ENCODE measurements at places on chromosomes 3 and 15.

- DNase-seq, result peak; percentile 76
These were observed at the start of gene ZNF502 for GRCh38 chr3:44712455-44713075. ZNF502 (plus strand) TSS chr3:44712660; CDS start chr3:44720262, 7,602 bp downstream.

GRCh38 chr3:40899286-40899712 is 300.0 kb upstream of the CTNNB1 start:
- no peak for DNase-seq

GRCh38 chr3:57385498-57385897 is 93.0 kb upstream of the ASB14 start:
- DNase-seq, result no peak

DNA sequence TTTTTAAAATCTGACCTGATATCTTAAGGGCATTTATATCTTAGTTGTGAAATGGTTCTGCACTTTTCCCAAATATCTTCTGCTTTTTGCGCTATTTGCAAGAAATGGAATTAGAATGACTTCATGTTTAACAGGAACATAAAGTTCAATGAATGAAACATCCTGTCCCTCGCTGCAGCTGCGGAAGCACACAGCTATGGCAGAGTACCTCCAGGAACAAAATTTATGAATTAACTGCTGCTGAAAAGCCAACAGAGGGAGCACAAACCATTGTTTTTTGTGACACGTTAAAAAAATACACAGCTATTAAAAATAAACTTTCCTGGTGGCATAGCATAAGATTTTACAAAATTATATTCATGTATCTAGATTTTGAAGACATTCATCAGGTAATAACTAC is 404.4 kb upstream of the MDFIC2 start:
- DNase-seq, result no peak

GRCh38 chr3:167148136-167148535 is 232.0 kb downstream of the ZBBX start:
- DNase-seq, result no peak

GRCh38 chr3:114143817-114144216 is 35.0 kb downstream of the DRD3 start:
- DNase-seq, result no peak

- no peak for DNase-seq
These were observed 50.4 kb downstream of the TCF12 start for GRCh38 chr15:56968821-56969220.

- no peak for DNase-seq
These were observed 134.3 kb downstream of the EDEM1 start for GRCh38 chr3:5321666-5322340.

- DNase-seq, result no peak
These were observed 159.4 kb upstream of the GBE1 start for GRCh38 chr3:81920816-81921215.

GRCh38 chr3:73029321-73029796 is 32.1 kb upstream of the EBLN2 start:
- no peak for DNase-seq

DNA sequence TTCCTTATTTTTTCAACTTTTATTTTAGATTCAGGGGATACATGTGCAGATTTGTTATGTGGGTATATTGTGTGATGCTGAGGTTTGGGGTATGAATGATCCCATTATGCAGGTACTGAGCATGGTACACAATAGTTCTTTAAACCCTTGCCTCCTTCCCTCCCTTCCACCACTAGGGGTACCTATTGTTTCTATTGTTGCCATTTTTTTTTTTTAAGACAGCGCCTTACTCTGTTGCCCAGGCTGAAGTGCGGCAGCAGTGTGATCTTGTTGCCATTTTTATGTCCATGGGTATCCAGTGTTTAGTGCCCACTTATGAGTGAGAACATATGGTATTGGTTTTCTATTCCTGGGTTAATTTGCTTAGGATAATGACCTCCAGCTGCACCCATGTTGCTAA is 117.3 kb upstream of the FAM3D start:
- DNase-seq, result no peak

GRCh38 chr15:32864051-32864450 is 146.2 kb downstream of the GREM1 start:
- DNase-seq, result no peak

DNA sequence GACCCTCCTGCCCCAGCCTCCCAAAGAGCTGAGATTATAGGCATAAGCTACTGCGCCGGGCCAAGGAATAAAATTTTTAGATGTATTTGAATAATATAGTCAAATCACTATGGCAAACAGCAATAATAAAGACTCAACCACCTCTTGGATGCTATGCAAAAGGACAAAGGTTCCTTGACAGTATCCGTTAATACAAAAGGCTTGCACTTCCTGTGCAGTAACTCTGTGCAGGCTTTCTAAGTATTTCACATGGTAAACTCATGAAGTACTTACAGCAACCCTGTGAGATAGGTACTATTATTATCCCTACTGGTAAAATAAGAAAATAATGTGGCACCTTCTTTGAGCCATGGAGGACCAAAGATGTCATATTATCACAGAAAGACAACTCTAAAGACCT is 86.8 kb downstream of the SHQ1 start:
- no peak for DNase-seq

GRCh38 chr3:36418296-36418695 is 38.0 kb downstream of the STAC start:
- DNase-seq, result no peak

- DNase-seq, result no peak
These were observed 201.2 kb downstream of the OPA1 start for GRCh38 chr3:193794002-193794881.

GRCh38 chr15:48516121-48516520 is 129.4 kb downstream of the FBN1 start:
- no peak for DNase-seq

- DNase-seq, result no peak
These were observed 158.6 kb upstream of the RAP2B start for GRCh38 chr3:153003441-153003840.

DNA sequence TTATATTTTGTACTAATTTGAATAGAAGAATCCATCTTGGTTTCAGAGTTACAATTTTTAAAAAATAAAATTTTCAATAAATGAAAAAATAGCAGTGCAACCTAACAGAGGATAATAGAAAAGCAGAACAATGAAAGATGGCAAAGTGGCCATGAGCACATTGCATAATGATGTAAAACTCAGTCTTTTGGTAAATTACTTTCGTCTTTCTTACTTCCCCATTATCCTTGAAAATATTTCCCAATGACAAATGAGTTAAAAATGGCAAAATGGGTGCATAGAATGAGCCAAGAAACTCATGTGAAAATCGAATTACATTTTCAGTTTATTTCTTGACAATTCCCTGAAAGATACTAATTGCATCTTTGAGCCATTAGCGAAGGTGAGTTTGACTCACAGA is 236.4 kb downstream of the CDIN1 start:
- DNase-seq, result no peak

GRCh38 chr3:156050918-156051317 is 69.5 kb upstream of the KCNAB1 start:
- DNase-seq, result no peak

DNA sequence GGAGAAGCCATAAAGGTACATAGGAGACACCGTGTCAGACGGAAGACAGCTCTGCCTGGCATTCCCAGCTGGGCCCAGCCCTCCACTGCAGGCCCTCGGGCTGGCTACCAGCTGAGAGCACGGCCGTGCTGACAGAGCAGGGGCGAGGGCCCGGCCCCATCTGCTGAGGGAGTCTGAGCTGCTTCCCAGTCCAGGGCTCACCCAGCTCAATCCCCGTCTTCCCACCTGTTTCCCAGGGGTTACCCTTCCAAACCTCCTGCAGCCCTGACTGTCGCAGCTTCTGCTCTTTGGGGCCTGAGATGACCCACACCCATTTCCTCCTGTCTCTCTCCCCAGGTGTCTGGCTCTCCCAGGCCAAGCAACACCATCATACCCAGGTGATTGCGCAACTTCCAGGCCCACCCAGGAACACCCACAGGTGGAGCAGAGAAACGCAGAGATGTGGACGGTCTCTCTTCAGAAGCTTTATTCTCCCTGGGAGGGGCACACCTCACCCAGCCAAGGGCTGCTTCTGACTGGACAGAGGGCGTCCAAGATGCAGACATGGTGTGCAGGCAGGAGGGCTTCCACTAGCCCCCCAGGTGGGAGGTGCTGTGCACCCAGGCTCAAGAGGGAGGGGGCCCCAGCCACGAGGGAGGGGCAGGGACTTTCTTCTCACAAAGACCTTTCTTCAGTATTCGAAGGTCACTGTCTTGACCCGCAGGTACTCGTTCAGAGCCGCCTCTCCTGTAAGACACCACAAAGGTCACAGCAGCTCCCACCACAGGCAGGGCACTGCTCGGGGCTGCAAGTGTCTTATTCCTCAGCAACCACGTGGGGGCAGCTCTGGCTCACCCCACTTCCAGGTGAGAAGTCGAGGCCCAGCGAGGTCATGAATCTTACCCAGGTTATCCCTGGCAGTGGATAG is 19.4 kb upstream of the SLC41A3 start:
- no peak for DNase-seq

DNA sequence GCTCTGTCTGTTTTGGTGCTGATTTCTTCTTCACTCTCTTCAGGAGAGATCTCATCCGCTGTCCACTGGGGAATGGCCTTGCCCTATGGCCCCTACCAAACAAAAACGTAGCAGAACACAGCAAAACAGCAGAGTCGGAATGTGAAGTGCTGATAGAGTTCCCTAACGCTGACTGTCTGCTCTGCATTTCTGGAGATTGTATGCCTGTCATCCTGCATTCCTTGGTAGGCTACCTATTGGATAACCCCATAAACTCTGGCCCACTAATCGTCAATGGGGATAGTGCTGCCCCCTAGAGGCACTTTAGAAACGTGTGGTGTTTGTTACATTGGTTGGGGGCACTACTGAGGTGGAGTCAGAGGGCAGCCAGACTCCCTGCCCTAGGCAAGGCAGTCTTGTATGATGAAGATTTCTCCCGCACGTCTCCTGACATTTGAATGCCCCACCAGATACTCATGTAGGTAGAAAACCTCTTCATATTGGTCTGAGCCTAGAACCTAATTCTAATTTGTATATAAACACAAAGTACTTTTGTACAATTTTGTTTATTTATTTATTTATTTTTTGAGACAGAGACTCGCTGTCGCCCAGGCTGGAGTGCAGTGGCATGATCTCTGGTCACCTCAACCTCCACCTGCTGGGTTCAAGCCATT is 15.6 kb upstream of the MAGEF1 start:
- peak; percentile 37 for DNase-seq

DNA sequence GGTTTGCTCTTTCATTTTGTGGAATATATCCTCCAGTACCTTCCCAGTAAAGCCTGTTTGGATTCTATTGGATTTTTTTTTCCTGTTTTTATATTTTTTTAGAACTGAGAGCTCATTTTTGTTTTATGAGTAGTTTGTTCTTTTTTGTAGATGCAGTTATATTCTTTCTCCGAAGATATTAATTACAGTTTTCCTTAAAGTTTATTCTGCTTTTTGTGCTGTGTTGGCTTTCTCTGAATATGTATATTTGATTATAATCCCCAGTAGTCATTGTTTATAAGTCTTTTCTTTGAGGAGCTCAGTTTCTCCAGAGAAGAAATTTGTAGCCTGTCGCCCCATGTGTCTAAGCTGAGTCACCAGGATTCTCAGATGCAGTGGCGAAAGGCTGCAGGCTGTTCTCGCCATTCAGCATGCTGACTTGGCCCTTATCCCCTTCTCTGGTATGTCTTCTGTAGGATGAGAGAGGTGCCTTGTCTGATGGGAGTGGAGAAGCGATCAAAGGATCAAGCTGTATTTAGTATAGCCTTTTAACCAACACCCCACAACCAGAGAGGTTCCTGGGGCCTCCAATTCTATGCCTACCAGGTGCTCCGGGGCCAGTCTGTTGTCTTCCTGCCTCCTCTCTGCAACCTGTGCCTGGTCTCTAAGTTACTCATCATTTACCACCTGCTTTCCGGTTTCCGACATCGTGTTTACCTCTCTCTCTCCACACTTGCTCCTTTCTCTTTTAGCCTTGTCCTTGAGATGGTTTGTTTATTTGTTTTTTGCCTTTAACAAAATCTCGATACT is 31.7 kb upstream of the MFSD1 start:
- DNase-seq, result no peak

DNA sequence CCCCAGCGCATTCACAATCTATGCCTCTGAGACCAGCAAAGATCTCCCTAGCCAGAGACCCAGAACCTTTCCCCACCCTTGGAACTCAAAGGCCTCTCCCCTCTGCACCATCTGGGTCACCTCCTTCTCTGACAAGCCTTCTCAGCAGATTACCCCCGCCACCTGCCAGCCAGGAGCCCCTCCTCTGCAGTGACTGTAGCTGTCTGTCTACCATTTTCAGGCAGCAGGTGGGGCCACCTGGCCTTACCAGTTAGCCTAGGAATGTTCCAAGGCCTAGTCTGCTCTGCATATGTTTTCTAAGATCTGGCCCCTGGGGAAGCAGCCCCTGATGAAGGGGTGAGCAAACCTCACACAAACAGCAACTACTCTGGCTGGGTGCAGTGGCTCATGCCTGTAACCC is 2.4 kb downstream of the MYLK start:
- DNase-seq, result no peak

DNA sequence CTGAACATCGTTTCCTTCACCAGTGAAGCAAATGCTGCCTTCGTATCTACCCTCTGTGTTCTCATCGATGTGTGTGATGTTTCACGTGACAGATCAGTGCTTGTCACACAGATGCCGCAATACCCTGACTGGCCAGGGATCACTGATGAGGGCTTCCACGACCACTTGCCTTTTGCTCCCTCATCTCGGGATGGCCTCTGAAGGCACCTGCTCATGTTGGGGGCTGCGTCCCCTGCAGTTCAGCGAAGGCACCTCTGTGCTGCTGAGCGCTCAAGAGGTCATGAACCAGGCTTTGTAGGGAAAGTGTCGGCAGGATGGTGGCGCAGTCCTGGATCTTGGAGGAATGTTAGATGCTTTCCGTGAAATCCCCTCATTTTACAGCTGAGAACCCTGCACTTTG is 79.2 kb upstream of the KLF13 start:
- DNase-seq, result no peak

DNA sequence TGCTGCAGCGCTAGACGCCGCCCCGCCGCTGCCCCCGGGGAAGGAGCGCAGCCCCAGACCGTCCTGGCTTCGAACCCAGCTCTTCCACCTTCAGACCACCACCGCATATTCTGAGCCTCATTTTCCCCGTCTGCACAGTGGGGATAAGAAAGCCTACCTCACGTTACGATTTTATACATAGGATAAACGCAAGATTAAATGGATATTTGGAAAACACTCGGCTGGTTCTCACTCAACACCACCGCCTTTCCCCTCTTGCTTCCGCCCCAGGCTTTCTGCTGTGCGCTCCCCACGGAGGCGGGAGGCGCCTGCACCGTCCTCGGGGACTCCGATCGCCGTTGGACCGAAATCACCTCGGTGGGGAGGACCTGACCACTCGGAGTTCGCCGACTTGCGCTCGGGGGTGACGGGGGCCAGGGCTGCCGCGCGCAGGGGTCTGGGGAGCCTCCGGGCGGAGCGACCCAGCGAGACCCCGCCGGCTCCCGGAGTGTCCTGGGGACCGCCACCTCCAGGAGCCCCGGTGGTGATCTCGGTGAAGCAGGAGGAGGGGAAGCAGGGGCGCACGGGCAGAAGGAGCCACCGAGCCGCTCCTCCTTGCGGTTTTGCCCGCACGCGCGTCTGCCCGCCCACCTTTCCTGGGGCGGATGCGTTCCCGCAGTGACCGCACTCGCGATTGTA is 4.0 kb downstream of the FBXL22 start:
- DNase-seq, result peak; percentile 45

- peak; percentile 44 for DNase-seq
These were observed 6.5 kb upstream of the PLSCR1 start for GRCh38 chr3:146550743-146551510.

- DNase-seq, result peak; percentile 29
These were observed 66.1 kb upstream of the NPHP3 start for GRCh38 chr3:132788301-132788671.

- DNase-seq, result peak; percentile 46
These were observed 18.7 kb downstream of the TMEM43 start for GRCh38 chr3:14143271-14144225.

GRCh38 chr3:14135581-14135980 is 10.7 kb downstream of the TMEM43 start:
- no peak for DNase-seq
